Type B pancreatic cell (in vitro differentiated cells): ENCODE measurements at places on chromosomes 4 and X. TPM values are rescaled to one million over a fixed set of nuclear protein-coding genes. Genes with fewer than 3 reads are reported as not detected.

The PCDH11X gene
- total RNA-seq: 6.9 and 11.2 TPM in 2 replicates

- DNase-seq: no peak
Measured at GRCh38 chr4:143489106-143489505, 24.4 kb upstream of the SMARCA5 start.

The MAGEA9B gene
- total RNA-seq: not detected in 2 replicates

The SLC16A2 gene
- 10.0 and 17.0 TPM in 2 replicates for total RNA-seq

- no peak for DNase-seq
Measured at GRCh38 chr4:81589262-81589661, 117.6 kb upstream of the RASGEF1B start.

DNA sequence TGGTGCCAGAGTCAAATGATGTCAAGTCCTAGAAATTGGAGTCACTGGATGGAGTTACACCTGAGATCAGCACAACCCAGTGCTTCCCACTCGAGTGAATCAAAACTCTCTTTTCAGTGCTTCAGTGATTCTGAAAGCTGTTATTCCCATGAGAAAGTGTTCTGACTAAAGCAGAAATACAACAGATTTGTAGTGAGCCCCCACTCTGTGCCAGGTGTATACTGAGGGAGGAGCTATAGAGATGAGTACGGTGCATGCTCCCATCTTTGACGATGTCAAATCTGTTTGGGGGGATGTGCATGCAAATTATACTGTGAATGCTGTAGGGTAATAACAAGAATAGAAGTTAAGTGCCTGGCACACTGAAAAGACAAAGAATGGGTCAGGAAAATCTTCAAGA, 330.2 kb downstream of the HS3ST1 start:
- no peak for DNase-seq
